NCI-H526 (cell line): ENCODE measurements at places on chromosomes 11 and 22.

DNA sequence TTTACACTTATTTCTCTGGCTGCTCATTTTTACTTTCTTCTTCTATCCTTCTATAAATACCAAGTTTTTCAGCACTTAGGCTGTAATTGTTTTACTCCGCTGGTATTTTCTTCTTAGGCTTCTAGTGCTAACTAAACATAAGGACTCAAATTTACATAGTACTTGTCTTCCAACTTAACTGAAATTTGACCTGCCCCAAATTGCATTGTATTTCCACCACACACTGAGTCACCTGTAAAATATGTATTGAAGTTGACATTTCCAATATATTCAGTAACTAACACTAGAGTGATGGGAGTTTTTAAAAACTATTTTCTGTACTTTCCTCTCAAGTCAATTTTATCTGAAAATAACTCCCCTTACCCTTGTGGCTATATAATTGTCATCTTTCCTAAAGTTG lies 1794.1 kb upstream of the RAG2 start:
- no peak for DNase-seq

GRCh38 chr22:27775087-27775698 lies 26.4 kb downstream of the MN1 start:
- no peak for DNase-seq

- no peak for DNase-seq
Observed at GRCh38 chr11:16296273-16296672, 60.1 kb downstream of the SOX6 start.

DNA sequence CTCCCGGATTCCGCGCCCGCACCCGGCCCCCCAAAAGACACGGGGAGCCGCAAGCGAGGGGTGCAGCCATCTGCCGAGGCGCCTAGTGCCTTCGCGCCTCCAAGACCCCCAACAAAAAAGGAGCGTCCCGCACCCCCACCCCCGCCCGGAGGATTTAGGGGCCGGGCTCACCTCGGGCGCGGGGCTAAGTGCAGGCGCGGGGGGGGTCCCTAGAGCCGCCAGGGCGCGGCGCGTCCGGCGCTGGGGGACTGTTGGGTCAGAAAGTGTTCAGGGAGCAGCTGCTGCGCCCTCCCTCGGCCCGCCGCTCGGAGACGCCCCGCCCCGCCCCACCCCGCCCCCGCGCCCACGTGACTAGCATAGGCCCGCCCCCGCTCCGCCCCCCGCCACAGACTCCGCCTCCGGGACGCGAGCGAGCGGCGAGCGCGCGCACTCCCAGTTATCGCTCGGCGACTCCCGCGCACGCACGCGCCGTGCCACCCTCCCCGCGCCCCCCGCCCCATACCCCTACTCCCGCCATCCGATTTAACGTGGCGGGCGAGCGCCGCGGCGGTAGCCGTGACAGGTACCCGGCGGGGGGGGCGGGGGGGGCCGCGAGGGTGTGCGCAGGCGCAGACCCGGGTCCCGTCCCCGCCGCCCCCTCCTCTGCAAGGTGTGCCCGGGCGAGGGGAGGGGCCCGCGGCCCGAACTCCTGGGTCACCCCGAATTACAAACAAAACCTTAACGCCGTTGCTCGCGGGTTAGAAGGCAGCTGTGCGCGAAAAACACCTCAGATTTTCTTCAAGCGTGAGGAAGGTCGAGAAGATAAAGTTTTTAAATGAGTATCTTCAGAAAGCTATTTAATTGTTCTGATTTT lies 56.2 kb downstream of the KCNJ4 start:
- no peak for DNase-seq

DNA sequence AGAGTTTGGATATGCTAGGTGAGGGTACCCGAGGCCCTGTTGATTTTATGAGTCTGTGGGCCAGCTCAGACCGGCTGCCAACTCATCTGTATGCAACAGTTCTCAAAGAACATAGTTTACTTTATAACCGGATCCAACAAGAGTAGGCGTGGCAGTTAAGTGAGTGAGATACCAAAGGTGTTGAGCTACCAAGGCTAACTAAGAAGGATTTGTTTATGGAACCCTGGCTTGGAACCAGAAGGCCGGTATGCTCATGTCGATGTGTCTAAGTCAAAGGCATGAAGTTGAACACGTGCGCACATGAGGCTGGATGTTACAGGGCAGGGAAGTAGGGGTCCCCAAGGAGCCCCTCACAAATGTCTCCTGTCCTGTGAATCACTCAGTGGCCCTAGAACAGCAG lies at the start of gene KCNJ1:
Gene KCNJ1, minus strand, starts transcription at position 20 of the 400 bp plus-strand sequence. CDS start 27,053 bp downstream, outside the sequence.
- DNase-seq: peak; percentile 50
